Tibial nerve (tissue), 4 donors: ENCODE measurements at places on chromosomes 7 and 10.

DNA sequence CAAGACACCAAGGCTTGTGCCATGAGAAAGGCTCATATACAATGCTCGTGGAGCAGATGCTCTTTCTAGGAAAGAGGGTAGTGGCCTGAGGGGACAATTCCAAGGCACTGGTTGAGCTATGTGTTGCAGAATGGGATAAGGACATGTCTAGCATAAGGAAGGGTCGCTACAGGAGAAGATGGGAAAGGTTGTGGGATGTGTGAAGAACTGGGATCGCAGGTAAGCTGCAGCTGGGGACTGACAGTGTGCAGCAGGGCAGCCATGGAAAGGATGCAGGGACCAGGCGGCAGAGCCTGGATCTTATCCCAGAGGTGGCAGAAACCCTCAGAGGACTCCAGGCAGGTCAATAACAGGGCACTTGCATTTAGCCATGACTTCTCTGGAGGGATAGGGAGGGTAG, 56.1 kb downstream of the COBL start:
- no peaks in the 10 kb centered on the region for H3K36me3 ChIP-seq
- H3K27me3 ChIP-seq = no peaks in the 10 kb centered on the region
- peaks cover 5% of the 10 kb centered on the region for H3K4me1 ChIP-seq

GRCh38 chr10:62710182-62710581, 94.3 kb upstream of the ADO start:
- H3K4me3 ChIP-seq = no peak overlapping the region
- H3K27ac ChIP-seq = no peak overlapping the region
- DNase-seq = no peak

DNA sequence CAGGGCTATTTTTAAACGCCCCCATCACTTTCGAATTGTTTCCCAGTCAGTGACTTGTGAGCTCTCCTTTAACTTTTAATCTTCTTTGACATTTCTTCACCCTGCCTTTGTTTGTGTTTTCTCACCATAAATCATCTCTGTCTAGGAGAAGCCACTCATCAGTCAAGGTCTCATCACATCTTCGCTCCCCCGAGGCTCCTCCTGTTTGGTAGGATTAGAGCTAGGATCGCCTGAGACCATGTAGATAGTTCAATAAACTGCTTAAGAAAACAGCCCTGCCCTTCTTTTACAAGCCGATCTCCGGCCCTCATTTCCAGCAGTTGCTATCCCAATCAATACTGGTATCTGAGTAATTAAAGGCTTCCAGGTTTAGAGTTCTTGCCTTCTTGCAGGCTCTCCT, 472.8 kb upstream of the ADARB2 start:
- no peaks in the 10 kb centered on the region for H3K36me3 ChIP-seq
- no peaks in the 10 kb centered on the region for H3K27me3 ChIP-seq
- H3K4me1 ChIP-seq = no peaks in the 10 kb centered on the region
- no peak overlapping the region for H3K4me3 ChIP-seq
- H3K27ac ChIP-seq = no peak overlapping the region

GRCh38 chr7:47846138-47846836, 102.0 kb downstream of the PKD1L1 start:
- no peaks in the 10 kb centered on the region for H3K4me1 ChIP-seq
- H3K27ac ChIP-seq = no peak overlapping the region
- H3K36me3 ChIP-seq = no peaks in the 10 kb centered on the region
